ENCODE measurements at places on chromosomes 12 and 14.
A peak's percentile ranks its signal among the peaks of the same experiment; 100 is the strongest.

GRCh38 chr14:72629534-72629933 is 264.4 kb downstream of the DPF3 start:
- no peak for DNase-seq

GRCh38 chr14:67232066-67232465 is 9.2 kb upstream of the PALS1 start:
- no peak for DNase-seq

DNA sequence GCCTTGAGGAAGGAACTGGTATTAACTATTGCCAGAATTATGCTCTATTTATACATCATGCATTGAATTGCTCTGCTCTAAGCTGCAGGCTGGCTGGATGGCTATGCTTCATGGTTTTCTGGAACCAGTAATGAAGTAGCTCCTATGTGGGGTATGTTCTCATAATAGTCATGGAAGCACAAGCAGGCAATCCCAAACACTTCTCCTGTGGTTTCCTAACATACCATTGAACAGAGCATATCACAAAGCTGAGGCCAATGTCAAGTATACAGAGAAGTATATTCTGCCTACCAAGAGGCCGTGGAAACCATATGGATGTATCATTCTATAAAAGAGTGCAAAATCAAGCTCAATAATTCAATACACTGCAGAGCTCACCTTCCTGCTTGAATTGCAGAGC is 1752.4 kb upstream of the FLRT2 start:
- no peak for DNase-seq

DNA sequence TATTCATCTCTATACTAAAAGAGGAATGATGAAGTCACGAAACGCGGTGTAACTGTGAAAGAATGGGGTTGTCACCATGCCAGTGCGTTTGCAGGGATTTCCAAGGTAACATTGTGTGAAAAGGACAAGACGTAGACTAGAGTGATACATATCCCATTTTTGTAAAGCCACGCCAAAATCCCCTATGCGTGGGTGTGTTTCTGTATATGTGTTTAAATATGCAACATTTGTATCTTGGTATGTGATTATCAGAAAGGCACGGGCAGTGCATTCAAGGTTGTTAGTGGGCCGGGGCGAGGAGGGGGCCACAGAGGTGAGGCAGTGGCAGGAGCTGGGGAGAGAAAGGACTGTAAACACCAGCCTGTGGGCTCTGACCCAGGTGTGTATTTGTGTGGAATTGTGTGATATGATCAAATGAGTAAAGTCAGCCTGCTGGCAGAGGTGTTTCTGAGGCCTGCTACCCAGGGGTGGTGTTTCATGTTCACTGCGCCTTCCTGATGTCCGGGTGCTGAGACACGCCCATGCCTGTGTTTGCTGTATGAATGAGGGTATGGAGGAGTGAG is 137.8 kb downstream of the ADGRD1 start:
- DNase-seq = peak; percentile 52

DNA sequence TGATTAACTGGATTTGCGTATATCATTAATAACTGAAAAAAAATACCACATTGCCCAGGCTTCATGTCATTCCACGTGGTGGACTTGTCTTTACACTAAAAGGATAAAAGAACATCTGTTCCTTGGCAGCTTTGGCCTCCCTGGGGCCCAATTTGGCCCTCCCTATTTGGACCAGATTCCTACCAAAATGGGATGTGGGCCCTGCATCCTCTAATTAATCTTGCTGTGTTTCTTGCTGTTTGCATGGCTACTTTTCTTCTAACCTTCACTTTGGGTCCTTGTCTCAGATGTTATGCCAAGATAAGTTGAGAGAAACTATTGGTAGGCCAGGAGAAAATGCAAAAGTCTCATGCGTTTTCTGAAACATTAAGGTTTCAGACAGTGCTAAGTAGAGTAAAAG is 57.5 kb downstream of the PTHLH start:
- DNase-seq = no peak

DNA sequence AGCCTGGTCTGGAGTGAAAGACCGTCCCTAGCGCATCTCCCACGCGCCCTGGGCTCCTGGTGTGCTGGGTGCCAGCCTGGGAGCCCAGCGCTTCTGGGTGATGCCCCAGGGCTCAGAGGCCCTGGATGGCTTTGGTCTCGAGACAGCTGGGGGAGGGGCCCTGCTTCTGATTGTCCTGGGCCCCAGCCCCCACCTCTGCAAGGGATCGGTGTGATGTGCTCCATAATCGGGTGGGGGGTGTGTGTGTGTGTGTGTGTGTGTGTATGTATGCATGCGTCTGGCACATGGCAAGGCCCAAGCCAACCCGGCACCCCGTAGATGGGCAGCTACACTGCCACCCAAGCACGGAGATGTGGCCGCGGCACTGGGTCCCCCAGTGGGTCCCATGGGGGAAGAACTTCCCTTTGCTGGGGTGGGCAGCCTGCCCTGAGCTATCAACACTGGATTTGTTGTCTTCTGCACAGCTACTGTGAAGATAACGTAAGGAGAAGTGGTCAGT is 3.1 kb downstream of the ZBTB42 start:
- no peak for DNase-seq

Measured in activated CD8-positive, alpha-beta memory T cell treated with anti-CD3 and anti-CD28 coated beads, Interleukin-2, amount 10 ng/mL, durations not matched to agents 7 days and 5 days (primary cell).